Hematopoietic multipotent progenitor cell treated with erythropoietin and hydrocortisone succinate and interleukin-3 and kit ligand, for 17 days (in vitro differentiated cells): ENCODE measurements at places on chromosomes 13 and 19.
A peak's percentile ranks its signal among the peaks of the same experiment; 100 is the strongest.

DNA sequence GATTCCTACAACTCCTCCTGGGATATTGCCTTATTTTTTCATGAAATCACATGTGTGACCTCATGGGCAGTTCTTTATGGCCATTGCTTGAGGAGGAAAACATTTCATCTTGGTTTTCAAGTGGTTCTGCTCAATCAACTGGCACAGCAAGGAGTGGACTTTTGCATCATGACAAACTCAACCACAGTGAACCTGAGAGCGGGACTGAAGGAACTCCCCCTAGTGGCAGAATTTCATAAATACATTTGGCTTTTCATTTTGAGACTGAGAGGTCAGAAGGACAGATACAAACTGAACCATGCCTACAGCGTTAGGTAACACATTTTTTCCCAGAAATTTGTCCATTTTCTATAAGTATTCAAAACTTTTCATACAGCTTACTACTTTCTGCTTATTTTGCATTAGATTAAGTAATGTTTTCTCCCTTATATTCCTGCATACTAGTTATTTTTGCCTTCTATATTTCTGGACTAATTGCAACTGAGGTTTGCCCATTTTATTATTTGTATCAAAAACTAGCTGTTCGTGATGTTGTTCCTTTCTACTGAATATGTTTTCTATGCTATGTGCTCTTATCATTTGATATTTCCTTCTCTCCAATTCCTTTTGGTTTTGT, 13.4 kb upstream of the SIGLEC12 start:
- peak; percentile 84 for DNase-seq

GRCh38 chr13:45907503-45907902, 56.0 kb upstream of the SIAH3 start:
- no peak for DNase-seq

DNA sequence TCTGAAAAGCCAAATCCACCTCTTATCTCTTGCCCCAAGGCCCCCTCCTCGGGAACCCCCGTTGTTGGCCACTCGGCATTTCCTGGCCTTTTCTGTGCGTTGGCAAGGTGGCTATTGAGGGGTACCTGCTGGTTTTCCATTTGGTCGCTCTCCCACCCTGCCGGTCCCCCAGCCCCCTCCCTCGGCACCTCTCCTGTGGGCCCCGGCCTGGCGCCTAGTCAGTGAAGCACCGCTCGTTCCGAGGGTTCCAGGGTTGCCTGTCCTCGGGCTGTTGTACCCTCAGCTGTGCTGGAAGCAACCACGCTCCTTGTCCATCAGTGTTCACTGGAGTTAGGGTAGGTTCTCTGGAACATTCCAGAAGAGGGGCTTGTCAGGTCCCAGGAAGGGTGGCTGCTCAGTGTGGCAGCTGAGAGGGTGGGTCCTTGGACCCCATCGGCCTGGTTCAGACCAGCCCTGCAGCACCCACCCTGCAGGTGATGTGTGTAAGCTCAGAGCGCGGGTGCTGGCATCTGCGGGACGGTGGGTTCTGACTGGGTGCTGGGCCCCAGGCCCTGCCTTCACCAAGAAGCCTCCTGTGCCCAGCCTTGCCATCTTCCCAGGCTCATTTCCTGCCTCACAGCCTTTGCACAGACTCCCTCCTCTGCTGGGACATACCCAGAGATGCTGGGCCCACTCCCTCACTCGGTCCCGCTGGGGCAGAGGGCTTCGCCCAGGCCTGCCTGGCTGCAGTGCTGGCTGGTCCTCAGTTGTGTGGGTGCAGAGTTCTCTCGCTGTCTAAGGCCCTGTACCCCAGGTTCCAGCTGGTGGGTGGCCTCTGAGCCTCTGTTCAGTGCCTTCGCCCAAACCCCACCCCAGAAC, 21.3 kb downstream of the NKPD1 start:
- no peak for DNase-seq

GRCh38 chr19:51714848-51715247, 8.9 kb downstream of the HAS1 start:
- DNase-seq, result no peak

DNA sequence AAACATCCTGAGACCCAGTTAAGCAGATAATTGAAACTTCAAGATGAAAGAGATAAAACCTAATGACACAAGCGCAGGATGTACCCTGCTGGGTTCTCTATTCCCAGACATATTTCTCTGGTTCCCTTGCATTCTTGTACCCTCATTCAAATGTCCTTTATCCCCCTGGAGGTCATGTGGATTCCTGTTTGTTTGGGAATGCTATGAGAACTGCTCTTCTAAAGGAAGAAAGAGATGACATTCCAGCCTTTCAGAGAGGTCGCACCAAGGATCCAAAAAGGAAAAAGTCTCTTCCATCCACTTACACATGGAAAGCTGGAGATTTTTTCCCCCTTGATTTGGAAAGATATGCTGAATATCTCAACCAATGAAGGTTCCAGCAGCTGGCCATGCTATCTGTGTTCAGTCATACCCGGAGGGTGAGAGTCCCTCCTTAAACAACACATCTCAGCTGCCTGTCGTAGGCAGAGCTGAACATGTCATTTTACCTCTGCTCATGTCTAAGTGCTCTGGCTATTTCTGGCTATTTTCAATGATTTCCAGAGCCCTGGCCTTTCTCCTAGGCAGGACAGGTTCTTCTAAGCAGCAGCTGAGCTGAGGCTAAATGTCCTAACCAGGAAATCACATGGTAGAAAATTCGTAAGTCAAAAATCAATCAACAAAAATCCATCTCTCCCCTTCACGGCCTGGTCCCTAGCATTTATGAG, 52.5 kb downstream of the C13orf42 start:
- DNase-seq, result no peak

DNA sequence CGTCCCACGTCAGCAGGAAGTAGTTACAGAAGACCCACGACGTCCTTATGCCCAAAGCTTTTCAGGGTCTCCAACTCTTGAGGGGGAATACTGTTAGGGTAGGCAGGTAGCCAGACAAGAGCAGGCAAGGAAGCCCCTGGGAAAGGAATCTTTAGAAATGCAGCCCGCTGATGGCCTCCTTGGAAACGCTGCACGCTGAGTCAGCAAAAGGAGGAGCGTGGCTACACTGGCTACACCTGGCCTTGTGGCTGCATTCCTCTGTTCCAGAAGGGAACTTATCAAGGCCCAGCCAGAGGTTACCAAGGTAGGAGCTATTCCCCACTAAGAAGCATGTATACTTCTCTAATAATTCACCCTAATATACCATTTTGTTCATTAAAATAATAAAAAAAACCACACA, 2.0 kb downstream of the ERVV-1 start:
- no peak for DNase-seq

DNA sequence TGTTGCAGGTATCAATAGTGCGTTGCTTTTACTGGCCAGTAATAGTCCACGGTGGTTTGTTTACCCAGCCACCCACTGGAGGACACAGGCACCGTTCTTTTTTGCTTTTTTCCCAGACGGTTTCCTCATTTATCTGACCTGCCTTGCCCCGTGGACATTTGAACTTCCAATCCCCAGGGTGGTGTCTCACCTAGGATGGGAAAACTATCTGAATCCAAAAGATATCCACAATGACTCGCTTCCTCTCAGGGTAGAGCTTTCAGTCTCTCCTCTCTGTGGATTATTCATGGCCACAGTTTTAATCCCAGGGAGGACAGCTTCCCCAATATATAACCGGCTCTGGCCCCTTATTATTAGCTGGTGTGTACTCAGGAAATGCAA, 170.8 kb downstream of the FOXO1 start:
- no peak for DNase-seq

- no peak for DNase-seq
Observed at GRCh38 chr13:50025436-50025835, 10.2 kb downstream of the KCNRG start.

- no peak for DNase-seq
Observed at GRCh38 chr19:17378271-17378670, 1.1 kb upstream of the PLVAP start.

DNA sequence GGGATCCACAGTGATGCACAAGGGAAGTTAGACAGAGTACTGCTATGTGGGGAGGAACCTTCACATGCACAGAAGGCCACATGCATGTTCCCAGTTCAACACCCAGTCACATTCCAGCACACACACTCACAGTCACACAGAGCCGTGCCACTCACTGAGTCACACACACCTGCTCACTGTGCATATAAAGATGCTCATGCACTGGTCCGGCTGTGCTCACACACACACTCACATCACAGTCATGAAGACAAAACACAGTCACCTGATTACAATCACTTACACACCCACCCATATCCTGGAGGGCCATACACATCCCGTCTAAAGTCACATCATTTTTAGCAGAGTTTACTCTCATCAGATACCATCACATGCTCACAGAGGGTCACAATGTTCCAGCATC, 478 bp downstream of the CLC start:
- no peak for DNase-seq

- DNase-seq, result no peak
Observed at GRCh38 chr19:36245210-36246005, 30.5 kb downstream of the ZNF146 start.
